ENCODE measurements at places on chromosomes 2 and 18.

DNA sequence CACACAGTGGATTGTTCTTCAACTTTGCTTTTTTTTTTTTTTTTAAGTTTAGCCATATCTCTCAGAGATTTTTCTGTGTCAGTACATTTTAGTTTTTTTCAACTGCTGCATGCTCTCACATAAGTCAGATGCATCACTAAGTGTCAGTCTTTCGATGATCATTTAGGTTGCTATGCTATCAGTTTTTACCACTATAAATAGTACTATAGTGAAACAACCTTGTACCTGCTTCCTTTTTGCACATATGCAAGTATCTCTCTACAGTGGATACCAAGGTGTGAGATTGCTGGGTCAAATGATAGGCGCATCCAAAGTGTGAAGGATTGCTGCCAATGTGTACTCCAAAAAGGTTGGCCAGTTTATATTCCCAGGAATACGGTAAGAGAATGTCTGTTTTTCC lies 33.5 kb upstream of the MAP4K3 start:
- no peak for DNase-seq

DNA sequence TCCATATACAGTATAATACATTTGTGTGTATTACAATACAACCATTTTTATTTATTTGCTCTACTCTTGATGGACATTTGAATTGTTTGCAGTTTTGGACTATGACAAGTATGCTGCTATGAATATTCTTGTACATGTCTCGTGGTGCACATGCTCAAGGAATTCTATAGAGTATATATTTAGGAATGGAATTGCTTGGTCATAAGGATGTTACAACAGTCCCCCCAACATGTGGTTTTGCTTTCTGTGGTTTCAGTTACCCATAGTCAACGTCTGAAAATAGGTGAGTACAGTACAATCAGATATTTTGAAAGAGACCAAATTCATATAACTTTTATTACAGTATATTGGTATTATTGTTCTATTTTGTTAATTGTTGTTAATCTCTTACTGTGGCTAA lies 24.1 kb upstream of the PLEKHM3 start:
- DNase-seq, result no peak

DNA sequence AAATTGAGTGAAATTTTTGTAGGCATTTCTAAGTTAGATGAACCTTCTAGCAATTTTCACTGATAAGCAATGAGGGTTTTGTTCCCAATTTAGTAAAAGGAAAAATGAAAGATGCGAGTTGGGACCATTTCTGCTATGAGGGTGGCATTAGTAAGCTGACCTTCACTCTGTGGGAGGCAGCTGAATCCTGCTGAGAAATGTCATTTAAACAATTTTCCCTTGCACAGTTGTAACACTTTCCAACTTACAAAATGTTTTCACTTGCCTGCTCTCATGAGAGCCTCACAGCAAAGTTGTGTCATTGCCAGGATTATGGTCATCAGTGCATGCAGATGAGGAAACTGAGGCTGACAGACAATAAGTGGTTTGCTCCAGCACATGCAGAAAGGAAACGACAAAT lies 527.7 kb downstream of the TNS1 start:
- DNase-seq, result no peak

GRCh38 chr2:169285531-169286235 lies 76.7 kb downstream of the LRP2 start:
- DNase-seq, result no peak

DNA sequence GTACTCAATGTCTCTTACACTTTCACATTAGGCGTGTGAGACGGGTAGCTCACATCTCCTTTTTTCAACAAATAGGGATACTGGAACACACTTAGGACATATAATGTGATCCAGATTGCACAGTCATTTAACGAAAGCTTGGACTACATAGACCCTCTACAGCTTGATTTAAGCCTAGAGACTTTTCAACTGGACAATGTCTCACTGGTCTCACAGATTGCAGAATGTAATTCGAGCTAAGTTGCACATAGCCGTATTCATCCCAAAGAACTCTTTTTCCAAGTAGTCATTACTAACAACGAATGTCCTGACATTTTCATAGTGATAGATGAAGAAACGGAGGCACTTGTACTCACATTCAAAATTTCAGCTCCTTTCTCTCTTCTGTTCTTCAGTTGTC lies 612.1 kb downstream of the ZEB2 start:
- no peak for DNase-seq

- no peak for DNase-seq
Measured at GRCh38 chr2:196990788-196991461, 64.4 kb upstream of the PGAP1 start.

DNA sequence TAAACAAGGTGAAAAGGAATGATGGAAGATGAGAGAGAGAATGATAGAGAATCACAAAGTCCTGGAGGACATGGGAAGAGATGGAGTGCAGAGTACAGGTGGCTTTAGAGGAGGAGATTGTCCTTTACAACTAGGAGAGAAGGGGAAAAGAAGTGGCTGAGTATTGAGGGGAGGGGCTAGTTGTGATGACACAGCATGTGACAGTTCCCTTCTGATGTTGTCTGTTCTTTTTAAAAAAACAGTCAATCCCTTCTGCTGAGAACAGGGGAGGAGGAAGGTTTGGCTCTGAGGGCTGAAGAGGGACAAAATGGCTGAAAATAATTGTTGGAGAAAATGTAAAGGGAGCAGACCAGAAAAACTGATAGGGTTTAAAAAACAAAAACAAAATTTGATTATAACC lies 44.0 kb downstream of the STEAP3 start:
- DNase-seq, result no peak

GRCh38 chr2:198279026-198279425 lies 474.6 kb downstream of the PLCL1 start:
- DNase-seq, result no peak

- DNase-seq, result no peak
Measured at GRCh38 chr2:134233728-134234136, 20.1 kb upstream of the MGAT5 start.

DNA sequence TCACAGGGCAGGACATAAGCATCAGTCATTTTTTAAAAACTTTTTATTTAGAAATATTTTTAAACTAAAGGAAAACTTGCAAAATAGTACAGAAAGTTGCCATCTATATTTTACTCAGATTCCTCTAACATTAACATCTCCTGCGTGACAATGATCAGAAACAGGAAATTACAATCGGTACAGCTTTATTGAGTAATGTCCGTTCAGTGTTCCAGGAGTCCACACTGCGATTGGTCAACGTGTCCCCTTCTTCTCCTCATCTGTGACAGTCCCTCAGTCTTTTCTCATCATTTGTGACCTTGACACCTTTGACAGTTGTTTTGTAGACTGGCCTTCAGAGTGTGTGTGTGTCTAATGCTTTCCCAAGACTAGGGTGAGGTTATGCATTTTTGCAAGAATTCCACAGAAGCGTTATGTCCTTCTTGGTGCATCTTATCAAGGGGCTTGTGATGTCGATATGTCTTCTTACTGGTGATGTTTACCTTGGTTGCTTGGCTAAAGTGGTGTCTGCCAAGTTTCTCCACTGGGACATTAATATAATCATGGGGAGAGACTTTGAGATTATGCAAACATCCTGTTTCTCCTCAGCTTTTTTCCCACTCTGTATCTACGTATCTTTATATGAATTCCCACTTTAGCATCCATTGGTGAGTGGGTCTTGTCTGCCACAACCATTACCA lies 21.4 kb upstream of the TMEM177 start:
- DNase-seq, result no peak

DNA sequence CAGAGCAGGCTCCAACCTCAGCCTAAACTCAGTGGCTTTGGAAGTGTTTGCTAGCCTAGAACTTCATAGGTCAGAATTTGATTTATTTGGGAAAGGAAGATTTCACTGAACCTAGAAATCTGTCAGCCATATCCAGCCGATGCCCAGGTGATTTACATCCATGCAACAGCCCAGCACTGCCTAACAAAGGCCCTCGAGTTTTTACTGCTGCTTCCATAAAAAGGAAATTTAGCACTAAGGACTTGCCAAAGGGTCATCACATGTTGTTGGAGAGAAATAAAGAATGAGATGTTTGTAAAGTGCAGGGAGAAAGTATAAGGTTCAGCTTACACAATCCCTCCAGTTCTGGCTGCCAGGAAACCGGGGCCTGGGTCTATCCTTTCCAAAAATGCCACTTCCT lies 614.2 kb downstream of the BCL11A start:
- DNase-seq, result no peak
